ENCODE measurements at places on chromosomes 3 and 15.

DNA sequence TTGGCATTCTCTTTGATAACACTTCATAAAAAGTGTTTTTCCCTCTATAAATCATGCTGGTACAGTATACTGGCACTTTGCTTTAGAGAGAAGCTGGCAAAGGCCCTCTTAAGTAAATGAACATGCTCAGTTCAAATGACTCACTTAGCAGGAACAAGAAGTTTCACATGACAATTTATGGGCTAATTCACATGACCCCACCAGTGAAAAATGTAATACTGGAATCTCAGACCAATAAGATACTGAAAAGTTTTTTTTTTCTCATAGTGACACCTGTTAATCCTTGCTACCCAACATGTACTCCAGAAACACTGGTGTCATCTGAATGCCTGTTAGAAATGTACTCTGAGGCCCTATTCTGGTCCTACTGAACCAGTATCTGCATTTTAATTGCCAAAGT, 13.9 kb downstream of the BTBD1 start:
- DNase-seq: no peak

- DNase-seq: no peak
These were observed 30.9 kb upstream of the FOXP1 start for GRCh38 chr3:71614426-71614825.

DNA sequence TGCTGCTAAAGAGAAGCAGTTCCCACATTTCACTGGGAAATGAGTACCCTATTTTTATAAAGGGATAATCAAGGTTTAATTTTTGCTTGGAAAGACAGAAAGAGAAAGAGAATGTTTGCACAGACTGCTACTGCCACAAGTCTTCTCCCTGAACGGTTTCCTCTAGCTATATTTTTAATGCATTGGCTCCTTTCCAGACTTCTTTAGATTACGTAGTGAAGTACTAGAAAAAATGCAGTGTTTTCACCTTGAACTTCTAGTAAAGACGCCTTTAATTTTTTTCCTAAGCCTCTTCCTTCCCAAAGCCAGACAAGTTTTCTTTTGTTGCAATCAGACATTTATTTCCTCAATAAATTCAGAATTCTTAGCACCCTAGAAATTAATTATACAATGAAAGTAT, 248.3 kb upstream of the CCDC54 start:
- DNase-seq: no peak

DNA sequence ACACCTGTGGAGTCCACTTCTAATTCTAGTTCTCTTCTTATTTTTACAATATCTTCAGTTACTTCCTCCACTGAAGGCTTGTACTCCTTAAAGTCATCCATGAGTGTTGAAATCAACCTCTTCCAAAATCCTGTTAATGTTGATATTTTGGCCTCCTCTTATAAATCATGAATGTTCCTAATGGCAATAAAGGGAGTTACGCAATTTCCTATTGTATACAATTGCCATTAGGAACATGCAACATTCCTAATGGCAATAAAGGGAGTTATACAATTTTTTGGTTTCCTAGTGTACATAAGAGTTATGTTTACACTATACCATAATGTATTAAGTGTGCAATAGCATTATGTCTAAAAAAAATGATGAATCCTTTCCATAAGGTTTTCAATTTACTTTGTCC, 9.2 kb upstream of the TIGIT start:
- no peak for DNase-seq

- no peak for DNase-seq
These were observed 11.4 kb upstream of the HDGFL3 start for GRCh38 chr15:83219026-83219425.

- no peak for DNase-seq
These were observed 139.9 kb downstream of the ROBO2 start for GRCh38 chr3:77179762-77180161.

GRCh38 chr15:85454403-85454802, 74.0 kb downstream of the AKAP13 start:
- no peak for DNase-seq

DNA sequence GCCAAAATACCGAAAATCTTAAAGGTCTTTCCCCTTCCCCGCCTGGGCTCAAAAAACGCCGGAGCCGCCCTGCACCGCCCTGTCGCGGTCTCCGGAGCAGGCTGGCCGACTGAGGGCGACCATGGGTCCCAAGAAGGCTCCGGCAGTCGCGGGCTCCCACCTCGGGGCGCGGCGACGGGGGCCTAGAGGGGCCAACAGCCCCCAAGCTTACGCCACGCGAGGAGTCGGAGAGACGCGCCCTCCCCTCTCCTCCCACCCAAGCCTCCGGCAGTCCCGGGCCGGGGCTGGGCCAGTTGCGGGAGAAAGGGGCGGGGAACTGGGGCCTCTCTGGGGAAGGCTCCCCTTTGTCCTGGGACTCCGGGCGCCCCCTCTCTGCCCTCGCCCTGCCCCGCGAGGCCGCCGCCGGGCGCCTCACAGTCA, 69.2 kb downstream of the GOLGA8B start:
- no peak for DNase-seq

GRCh38 chr15:50275091-50275490, 9.6 kb upstream of the HDC start:
- DNase-seq: no peak

DNA sequence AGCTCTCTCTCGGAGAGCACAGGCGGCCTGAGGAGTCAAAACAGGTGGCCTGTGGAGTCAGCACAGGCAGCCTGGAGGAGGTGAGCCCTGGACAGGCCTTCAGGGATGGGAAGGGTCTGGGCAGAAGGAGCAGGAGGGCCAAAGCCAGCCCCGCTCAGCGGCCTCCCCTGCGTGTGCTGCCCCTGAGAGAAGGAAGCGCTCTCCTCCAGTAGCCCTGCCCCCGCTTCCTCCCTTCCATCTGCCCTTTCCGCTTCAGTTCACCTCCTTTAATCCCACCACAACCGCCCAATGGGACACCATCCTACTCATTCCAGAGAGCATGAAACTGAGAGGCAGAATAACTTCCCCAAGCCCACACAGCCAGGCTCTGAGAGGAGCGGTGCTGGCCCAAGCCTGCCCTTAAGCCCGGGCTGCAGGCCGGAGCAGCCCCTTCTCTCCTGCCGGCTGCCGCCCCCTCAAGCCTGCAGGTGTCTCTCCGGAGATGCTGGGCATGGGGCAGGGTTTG, 3.2 kb upstream of the NR2E3 start:
- no peak for DNase-seq

DNA sequence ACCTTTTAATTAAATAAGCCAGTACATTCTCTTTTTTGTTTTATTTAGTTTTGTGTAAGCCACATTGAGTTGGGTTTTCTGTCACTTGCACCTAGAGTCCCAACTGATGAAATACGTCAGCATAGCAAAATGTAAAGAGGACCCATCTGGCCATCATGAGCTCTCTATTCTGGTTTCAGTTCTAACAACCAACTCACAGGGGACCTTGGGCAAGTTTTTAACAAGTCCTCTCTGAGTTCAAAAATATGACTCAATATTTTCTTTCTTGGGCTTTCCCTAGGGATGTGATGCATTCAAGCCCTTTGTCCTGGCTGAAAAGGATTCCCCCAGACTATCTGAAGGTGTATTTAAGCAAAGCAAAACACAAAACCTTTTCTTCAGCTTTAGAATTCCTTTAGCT, 32.9 kb downstream of the PLCH1 start:
- DNase-seq: no peak

GRCh38 chr15:101003081-101003480, 83.9 kb downstream of the LRRK1 start:
- no peak for DNase-seq

- no peak for DNase-seq
These were observed 482.6 kb upstream of the ZNF717 start for GRCh38 chr3:76267851-76268380.

- DNase-seq: no peak
These were observed 2.6 kb downstream of the GCNT3 start for GRCh38 chr15:59614153-59614552.

GRCh38 chr3:47000198-47000815, 20.8 kb downstream of the NBEAL2 start:
- DNase-seq: no peak

GRCh38 chr15:67915461-67916374, 75.9 kb upstream of the RNU6-1 start:
- DNase-seq: no peak

GRCh38 chr3:138946663-138947494, at the start of the genes FOXL2 and FOXL2NB:
TSS of gene FOXL2 (minus strand) at chr3:138947137. CDS start at chr3:138946722, 415 bp downstream.
TSS of gene FOXL2NB (plus strand) at chr3:138947217. CDS start at chr3:138947365, 148 bp downstream.
- peak; percentile 14 for DNase-seq

DNA sequence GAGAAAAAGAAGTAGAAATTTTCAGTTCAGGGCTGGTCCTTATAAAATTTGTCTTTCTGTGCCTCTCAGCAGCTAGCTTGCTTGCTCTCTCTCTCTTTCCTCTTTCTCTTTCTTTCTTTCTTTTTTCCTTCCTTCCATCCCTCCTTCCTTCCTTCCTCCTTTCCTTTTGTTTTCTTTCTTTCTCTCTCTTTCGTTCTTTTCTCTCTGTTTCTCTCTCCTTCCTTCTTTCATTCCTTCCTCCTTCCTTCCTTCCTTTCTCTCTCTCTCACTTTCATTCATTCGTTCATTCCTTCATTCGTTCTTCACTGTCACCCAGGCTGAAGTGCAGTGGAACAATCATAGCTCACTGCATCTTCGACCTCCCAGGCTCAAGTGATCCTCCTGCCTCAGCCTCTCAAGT, 69.3 kb upstream of the CPOX start:
- DNase-seq: no peak

DNA sequence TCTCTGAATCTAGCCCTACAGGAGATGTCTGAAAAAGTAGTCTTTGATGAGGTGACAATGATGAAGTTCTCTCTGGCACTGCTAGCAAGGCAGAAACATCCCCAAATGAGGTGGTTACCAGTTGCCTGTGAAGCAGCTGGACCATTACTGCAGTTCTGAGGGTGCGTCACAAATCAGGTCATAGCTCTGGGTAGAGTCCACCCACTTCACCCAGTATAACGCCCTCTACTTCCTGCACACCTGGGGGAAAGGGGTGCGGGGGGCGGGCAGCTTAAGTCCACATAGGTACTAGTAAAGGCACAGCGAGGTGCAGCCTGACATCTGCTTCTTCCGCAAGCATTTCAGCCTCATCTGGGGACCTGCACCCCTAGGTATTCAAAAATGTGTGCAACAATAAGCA, 13.4 kb upstream of the SATB1 start:
- no peak for DNase-seq

DNA sequence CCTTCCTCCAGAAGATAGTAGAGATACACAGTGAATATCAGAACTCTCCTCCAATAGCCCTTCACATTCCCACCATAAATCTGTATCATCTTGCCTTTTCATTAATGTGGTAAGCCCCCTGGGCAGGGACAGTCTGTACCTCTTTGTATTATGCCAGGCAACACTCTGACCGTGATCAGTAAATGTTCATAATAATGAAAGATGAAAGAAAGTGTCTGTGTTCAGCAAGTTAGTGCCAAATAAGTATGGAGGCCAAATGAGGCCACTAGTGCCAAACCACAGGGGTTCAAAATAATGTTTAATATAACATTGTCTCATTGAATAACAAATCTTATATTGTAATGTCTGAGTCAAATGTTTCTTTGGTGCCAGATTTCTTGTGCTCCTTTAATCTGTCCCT, 104.3 kb downstream of the CMSS1 start:
- no peak for DNase-seq

DNA sequence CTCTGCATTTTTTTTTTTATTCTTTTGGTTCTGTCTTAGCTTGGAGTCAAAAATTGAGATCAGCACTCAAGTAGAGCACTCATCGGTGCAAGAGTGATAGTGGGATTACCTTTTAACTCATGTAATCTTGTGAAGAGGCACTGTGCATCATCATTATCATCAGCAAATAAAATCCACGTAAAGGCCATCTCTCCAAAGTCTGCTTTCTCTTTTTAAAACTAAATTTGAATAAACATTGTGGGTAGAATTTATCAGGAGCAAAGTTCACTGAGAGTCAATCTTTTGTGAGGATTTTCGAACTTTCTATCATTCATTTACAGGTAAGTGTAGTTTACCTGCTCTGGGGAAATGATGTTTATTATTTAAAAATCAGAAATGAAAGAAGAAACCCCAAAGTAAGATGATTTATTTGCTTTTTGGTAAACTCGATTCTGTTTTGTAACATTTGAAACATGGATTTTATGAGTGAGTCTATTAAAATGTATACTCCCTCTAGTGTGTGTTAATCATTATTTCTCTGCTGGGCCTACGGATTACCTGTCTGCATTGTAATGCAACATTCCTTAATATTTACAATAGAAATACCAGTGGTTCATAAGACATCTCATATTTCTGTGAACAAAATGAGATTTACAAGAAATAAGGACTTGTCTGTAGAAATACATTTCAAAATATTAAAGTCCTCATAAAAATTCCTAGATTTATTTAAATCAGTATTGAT, 327.7 kb upstream of the NAALADL2 start:
- DNase-seq: no peak

DNA sequence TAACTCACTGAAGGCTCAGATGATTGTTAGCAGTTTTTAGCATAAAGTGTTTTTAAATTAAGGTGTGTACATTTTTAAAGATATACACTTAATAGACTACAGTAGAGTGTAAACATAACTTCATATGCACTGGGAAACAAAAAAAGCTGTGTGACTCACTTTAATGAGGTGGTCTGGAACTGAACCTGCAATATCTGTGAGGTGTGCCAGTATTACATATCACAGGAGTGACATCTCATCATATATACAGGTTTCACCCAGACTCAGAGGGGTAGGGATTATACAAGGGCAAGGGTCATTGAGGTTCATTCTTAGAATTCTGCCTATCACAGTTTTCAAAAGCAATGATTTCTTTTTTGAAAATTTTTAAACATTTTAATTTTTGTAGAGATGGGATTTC, 7.3 kb upstream of the SNRK start:
- DNase-seq: no peak

DNA sequence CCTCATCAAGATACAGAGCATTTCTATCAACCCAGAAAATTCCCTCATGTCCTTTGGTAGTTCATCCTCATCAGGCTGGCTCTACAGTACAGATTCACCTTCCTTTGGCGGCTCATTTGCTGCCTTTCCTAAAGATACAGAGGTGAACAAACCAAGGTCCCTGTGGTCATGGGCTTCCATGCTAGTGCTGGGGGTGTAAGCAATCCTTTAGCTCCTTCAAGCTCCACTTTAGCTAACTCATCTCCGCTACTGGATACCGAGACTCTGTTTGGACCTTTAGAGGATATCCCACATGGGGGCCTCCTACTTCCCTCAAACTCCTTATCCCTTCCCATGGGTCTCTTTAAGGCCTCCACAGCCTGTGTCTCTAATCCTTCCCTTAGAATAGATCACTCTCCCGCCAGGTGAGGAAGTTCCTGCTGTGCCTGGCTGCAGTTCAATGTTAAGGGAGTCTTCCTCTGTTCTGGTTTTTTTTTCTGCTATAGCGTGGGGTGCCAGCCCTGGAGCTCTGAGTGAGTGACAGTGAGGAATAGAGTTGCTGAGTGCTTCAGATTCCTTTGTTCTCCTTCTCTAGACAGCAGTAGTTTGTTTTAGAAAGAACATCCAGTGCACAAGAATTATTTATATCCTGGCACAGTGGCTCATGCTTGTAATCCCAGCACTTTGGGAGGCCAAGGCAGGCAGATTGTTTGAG, 30.7 kb downstream of the CLEC3B start:
- DNase-seq: no peak

- DNase-seq: no peak
These were observed 66.3 kb downstream of the STAG1 start for GRCh38 chr3:136685882-136686281.

GRCh38 chr3:4343258-4343657, 40.1 kb downstream of the SETMAR start:
- DNase-seq: no peak

Data from NCI-H1048 (cell line).